Vagina (tissue), 2 donors: ENCODE measurements at places on chromosomes 12 and 14.

GRCh38 chr14:34650786-34651584 lies 21.0 kb upstream of the SNX6 start:
- no peak for DNase-seq

- DNase-seq, result no peak
Measured at GRCh38 chr14:100586403-100587085, 673 bp downstream of the BEGAIN start.

GRCh38 chr12:33116284-33116683 lies 219.7 kb upstream of the PKP2 start:
- DNase-seq, result no peak

GRCh38 chr14:71070169-71070568 lies 162.9 kb downstream of the PCNX1 start:
- DNase-seq, result no peak

DNA sequence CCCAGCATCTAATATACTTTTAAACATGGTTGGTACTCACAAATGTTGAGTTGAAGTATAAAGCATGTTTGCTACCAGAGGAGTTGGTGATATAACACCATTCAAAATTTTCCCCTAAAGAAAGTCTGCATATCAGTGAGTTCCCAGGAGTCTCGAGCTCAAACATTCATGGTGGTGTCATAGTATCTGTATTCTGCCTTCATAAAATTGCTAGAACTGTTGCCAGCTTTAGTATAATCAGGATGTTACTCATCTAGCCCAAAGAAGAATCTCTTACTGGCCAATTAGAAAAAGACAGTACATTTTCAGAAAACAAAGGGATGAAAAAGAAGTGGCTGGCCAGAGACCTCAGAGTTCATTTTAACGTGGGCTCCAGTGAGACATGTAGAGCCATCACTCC lies 374.7 kb downstream of the KCNH5 start:
- no peak for DNase-seq

DNA sequence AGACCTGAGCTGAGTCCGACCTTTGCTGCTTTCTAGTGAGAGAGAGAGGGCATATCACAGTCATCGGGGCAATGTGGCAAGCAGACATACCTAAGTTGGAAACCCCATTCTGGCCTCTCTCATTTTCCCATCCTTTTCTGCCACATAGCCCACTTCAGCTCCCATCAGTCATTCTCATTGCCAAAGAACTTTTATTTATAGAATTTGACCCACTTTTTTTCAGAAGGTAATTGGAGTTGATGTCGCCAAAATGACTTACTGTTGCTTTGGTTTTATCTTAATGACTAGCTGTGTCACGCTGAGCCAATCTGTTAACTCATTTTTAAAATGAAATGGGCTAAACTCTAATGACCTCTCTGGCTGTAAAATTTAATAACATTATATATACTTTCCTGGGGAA lies 63.9 kb upstream of the RMST start:
- DNase-seq, result no peak

- DNase-seq, result no peak
Measured at GRCh38 chr14:89489761-89490437, 72.9 kb upstream of the FOXN3 start.

DNA sequence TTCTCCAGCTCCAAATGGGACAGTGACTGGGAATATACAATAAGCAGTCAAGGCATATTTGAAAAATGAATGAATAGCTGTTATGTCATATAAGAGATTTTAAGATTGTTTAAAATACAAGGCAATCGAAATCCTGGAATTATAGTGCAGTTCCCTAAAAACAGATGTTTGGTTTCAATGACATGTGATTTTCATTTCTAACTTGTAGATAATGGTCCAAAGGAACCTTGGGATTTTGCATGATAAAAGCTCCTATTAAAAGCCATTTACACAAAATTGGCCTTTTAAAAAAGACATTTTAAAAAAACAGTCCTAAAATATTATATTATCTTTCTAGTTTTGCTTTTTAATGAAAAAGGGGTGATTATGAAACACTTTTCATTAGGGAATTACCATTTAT lies 905.1 kb downstream of the GALC start:
- no peak for DNase-seq

DNA sequence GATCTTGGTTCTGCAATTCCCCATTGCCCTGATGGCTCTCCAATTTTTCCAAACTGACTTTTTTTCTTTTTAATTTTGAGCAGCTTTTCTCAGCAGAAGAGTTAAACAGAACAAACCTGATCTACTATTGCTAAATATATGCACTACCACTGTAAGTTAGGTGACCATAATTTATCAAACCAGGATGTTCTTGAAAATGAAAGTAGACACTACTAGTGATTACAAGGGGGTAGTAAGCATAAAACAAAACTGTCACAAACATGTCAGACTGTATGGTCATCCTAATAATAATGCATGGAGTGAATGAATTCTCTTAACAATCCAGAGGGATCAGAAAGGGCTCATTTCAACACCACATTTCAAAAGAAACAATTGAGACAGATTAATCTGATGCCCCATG lies 183.0 kb upstream of the FOXN3 start:
- no peak for DNase-seq

DNA sequence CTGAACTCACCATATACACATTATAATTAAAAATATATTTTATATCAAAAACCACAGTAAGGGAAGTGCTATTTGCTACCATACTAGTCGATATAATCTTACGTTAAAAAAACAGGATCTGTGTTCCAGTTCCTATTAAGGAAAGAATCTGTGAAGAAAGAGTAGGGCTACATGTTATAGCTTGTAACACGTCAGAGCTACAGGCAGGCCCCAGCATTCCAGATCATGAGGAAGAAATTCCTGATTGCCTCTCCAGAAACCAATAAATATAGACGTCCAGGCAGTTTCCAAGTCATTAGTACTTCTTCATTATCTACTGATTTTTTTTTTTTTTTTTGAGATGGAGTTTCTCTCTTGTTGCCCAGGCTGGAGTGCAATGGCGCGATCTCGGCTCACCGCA lies 20.6 kb downstream of the SGPP1 start:
- no peak for DNase-seq

- no peak for DNase-seq
Measured at GRCh38 chr12:120688527-120689071, 1.6 kb downstream of the MLEC start.
